ENCODE measurements at places on chromosomes 5 and 9.

GRCh38 chr5:16903480-16904300, 32.4 kb downstream of the MYO10 start:
- no peaks in the 10 kb centered on the region for H3K4me1 ChIP-seq
- no peak for DNase-seq
- no peak overlapping the region for H3K4me3 ChIP-seq
- no peaks in the 10 kb centered on the region for H3K27me3 ChIP-seq
- H3K36me3 ChIP-seq: no peaks in the 10 kb centered on the region

GRCh38 chr9:9556865-9557803, 1055.7 kb downstream of the PTPRD start:
- H3K4me1 ChIP-seq: no peaks in the 10 kb centered on the region
- no peak overlapping the region for H3K4me3 ChIP-seq
- no peak for DNase-seq
- no peaks in the 10 kb centered on the region for H3K27me3 ChIP-seq
- H3K27ac ChIP-seq: no peak overlapping the region

DNA sequence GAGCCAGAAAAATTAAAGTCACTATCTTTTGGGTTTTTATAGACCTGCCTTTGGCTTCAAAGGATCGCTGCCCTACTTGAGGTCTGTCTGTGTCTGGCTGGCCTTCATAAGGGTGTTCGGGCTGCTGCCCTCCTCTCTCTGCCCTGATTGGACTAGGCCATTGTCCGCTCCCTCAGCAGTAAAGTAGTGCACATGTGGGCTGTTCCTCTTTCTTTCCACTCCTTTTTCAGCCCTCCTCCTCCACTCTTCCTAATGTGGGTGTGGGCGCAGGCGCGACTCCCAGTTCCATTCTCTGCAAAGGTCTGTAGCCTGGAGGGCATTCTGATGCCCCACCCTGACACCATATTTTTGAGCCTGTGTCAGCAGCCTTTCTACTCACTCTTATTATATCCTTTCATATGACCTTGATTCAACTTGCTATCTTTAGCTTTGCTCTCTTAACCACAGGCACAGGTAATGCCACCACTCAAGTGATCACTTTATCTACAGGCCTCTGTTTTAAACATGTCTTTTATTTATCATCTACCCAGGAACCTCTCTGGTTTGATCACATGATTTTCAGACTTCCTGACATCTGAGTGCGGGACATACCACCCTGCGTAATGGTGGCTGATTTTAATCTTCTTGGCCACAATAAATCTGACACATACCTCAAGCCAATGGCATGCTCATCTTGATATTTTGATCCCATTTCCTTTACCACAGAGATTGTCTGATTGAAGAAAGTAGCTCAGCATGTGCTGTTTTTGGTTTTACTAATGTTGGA, 144.5 kb downstream of the AOPEP start:
- peak; percentile 51 for DNase-seq
- H3K4me1 ChIP-seq: peaks cover 14% of the 10 kb centered on the region
- no peaks in the 10 kb centered on the region for H3K36me3 ChIP-seq
- no peaks in the 10 kb centered on the region for H3K27me3 ChIP-seq
- H3K4me3 ChIP-seq: no peak overlapping the region

DNA sequence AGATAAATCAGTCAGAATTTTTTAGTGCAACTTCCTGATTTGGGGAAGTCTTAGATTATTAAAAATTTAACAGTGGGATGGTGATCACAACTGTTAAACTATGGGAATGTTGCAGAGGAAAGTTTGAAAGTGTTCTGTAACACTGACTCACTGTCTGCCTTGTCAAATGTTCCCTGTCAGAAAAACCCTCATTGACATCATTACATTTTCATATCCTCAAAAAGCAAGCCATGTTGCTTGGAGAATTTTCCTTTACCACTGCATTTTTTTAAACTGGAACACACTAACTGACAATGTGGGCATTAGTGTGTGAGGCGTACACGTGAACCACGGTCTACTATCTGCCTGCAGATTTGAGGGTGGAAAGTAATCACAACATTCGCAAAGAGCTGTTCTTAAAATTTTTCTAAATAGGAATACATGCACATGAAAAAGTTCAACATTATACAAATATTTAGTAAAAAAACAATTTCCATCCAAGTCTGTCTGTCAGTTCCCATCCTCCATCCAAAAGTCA, 28.6 kb upstream of the IL7R start:
- H3K4me1 ChIP-seq: peaks cover 72% of the 10 kb centered on the region
- no peaks in the 10 kb centered on the region for H3K27me3 ChIP-seq
- no peaks in the 10 kb centered on the region for H3K36me3 ChIP-seq
- no peak for DNase-seq
- H3K4me3 ChIP-seq: no peak overlapping the region

DNA sequence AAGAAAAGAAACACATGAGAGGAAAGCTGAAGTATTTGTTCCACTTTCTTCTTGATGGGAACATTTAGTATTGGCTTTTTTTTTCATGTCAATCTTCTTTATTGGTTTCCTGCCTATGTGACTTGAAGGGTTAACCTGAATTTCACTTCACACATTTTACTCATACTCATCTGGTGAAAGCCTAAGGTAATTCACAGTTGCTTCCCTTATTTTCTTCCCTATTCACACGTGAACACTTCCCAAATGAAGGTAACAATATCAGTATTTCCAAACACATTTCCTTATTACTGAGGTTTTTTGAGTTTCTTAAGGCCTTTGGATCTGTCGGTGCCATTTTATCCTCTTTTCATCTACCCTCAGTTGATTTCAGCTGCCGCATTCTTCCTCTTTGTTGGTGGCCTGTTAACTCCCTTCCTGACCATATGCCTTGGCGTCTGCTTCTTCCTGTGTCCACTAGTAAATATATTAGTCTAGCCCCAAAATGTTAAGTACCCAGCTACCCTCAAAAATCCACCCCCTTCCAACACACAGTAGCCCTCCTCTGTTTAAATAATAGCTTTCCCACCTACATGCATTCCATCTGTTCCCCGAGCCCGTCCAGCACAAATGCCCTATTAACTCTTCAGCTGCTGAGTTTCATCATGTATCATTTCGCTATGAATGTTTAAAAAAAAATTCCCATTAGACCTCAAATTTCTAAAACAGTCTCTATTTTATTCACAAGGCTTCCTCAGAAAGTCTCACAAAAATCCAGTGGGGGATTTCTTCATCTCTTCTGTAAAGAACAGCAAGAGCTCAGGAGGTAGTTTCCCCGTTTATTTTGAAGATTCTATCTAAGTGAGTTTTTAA, 97.3 kb downstream of the USP20 start:
- no peaks in the 10 kb centered on the region for H3K27me3 ChIP-seq
- H3K27ac ChIP-seq: peak overlapping the region; percentile 38
- H3K36me3 ChIP-seq: peaks cover 9% of the 10 kb centered on the region
- DNase-seq: no peak

- no peaks in the 10 kb centered on the region for H3K4me1 ChIP-seq
- no peak for DNase-seq
- H3K27ac ChIP-seq: no peak overlapping the region
- H3K27me3 ChIP-seq: no peaks in the 10 kb centered on the region
- no peaks in the 10 kb centered on the region for H3K36me3 ChIP-seq
- no peak overlapping the region for H3K4me3 ChIP-seq
Observed at GRCh38 chr5:17238521-17239041, 21.1 kb downstream of the BASP1 start.

GRCh38 chr9:97772145-97772544, 75.0 kb upstream of the XPA start:
- no peaks in the 10 kb centered on the region for H3K4me1 ChIP-seq
- no peak for DNase-seq
- H3K4me3 ChIP-seq: no peak overlapping the region
- H3K36me3 ChIP-seq: no peaks in the 10 kb centered on the region
- no peaks in the 10 kb centered on the region for H3K27me3 ChIP-seq

DNA sequence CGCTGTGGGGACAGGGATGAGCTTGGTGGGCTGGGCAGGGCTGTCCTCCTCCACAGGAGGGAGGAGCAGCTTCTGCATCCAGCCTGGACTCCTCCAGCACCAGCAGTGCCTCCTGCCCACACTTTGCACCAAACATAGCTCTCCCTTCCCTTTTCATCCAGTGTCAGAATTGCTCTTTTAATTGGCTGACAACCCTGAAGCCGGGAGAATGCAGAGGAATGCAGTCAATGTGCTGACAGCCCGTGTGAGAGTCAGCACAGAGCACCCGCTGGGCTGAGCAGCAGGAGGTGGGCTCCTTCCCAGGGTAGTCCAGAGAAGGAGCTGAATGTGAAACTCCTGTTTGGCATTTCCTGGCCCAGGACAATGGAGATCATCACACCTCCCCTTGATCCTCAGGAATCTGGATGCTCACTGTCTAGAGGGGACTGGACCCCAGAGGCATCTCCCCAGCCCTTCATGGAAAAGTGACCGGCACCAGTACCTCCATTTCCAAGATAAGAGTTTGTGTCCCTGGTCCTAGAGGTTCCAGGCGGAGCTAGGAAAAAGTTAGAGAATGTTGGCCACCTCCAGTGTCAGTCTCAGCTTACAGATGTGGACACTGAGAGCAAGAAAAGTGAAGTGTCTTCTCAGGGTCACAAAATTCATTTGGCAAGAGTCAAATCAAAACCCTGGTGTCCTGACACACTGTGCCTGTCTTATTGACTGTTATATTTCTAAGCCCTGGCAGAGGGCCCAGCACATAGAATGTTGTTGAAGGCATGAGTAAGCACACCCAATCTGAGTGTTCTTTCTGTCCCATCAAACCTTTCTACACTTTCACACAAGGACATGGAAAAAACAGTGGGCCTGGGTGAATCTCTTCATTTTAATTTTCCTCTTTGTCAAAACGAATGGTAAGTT, 202.1 kb downstream of the SNX18 start:
- no peak overlapping the region for H3K27ac ChIP-seq
- DNase-seq: no peak
- no peaks in the 10 kb centered on the region for H3K4me1 ChIP-seq

GRCh38 chr5:132850066-132850465, 16.2 kb downstream of the GDF9 start:
- no peaks in the 10 kb centered on the region for H3K27me3 ChIP-seq
- H3K36me3 ChIP-seq: no peaks in the 10 kb centered on the region
- peaks cover 3% of the 10 kb centered on the region for H3K4me1 ChIP-seq
- no peak overlapping the region for H3K4me3 ChIP-seq

- H3K4me3 ChIP-seq: no peak overlapping the region
- no peaks in the 10 kb centered on the region for H3K4me1 ChIP-seq
- no peaks in the 10 kb centered on the region for H3K27me3 ChIP-seq
- DNase-seq: no peak
Observed at GRCh38 chr9:27151693-27152404, 42.8 kb downstream of the TEK start.

All from effector memory CD4-positive, alpha-beta T cell (primary cell).